Chondrocyte (in vitro differentiated cells): ENCODE measurements at places on chromosomes 5 and 9.

- no peak overlapping the region for H3K27ac ChIP-seq
- H3K4me1 ChIP-seq: peaks cover 3% of the 10 kb centered on the region
- H3K36me3 ChIP-seq: no peaks in the 10 kb centered on the region
- DNase-seq: no peak
- no peaks in the 10 kb centered on the region for H3K27me3 ChIP-seq
Measured at GRCh38 chr5:64183956-64184355, 18.3 kb downstream of the RNF180 start.

DNA sequence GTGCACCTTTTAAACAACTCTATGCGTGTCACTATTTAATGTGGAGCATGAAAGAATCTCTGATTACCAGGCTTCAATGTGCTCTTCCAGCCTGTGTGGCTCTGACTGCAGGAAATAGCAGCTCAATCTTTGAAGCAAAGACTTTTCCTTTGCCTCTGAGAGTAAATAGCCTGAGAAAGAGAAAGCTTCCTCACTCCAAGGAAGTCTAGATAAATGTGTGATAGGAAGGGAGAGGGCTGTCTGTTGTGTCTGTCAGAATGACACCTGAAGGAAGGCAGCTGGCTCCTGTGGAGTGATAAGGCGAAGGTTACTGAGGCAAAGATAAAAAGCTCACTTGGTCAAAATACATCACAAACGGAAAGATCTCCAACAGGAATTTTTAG is 205.3 kb upstream of the HAPLN1 start:
- no peaks in the 10 kb centered on the region for H3K27me3 ChIP-seq
- peaks cover 81% of the 10 kb centered on the region for H3K4me1 ChIP-seq
- H3K4me3 ChIP-seq: peak overlapping the region; percentile 20
- DNase-seq: no peak

- H3K4me1 ChIP-seq: peaks cover 21% of the 10 kb centered on the region
- DNase-seq: no peak
- peaks cover 4% of the 10 kb centered on the region for H3K27me3 ChIP-seq
- no peak overlapping the region for H3K4me3 ChIP-seq
- H3K27ac ChIP-seq: no peak overlapping the region
Measured at GRCh38 chr9:98797491-98797890, 1.1 kb upstream of the ANKS6 start.

DNA sequence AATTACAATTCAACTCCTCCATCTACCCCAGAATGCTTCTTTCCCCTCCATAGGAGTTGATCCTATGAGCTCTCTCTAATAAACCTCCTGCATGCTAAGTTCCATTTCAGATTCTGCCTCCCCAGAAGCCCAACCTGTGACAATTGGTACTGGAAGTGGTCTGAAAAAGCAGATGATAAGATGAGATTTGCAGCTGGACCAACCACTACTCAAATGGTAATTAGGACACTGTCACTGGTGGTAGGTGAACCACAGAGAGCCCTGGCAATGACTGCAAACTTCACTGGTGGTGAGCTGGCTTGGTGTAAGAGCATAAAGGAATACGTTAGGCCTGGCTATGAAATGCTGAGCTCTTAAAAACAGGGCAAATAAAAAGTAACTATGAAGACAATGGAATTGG is 112.6 kb downstream of the ESM1 start:
- no peak overlapping the region for H3K27ac ChIP-seq
- peaks cover 2% of the 10 kb centered on the region for H3K36me3 ChIP-seq
- peaks cover 3% of the 10 kb centered on the region for H3K27me3 ChIP-seq
- no peak overlapping the region for H3K4me3 ChIP-seq
- H3K4me1 ChIP-seq: peaks cover 23% of the 10 kb centered on the region

- H3K27ac ChIP-seq: no peak overlapping the region
- H3K4me3 ChIP-seq: no peak overlapping the region
- H3K4me1 ChIP-seq: peaks cover 12% of the 10 kb centered on the region
- no peak for DNase-seq
- H3K27me3 ChIP-seq: no peaks in the 10 kb centered on the region
Measured at GRCh38 chr9:86687788-86688187, 259.5 kb downstream of the GAS1 start.

DNA sequence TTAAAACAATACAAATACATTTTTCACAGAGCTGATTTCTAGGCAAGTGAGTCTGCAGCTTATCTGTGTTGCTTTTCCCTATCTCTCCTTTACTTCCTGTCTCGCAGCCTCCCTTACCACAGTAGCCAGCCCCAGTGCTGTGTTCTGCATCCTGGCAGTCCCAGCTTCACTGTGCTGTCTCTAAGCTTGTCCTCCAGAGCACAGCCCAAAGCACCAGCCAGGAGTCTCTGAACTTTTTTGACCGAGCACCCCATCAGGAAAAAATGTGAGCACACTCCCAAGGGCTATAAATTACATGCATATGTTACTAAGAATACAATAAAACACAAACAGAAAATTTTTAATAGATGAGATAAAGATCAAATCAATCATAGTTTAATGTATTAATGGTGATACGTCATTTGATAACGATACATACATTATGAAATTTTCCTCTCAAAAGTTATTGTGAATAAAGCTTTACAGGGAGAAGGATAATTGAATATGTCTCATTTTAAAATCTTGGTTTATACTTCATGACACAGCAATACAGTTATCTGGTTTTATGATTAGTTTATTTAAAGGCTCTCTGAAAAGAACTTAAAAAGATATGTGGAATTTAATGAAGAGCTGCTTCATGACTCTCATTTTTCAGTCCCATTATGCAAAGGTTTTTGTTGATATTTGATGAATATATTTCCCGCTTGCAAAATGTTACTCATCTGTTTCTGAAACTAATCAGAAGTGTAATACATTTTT is 7.3 kb upstream of the RHOBTB3 start:
- H3K27me3 ChIP-seq: no peaks in the 10 kb centered on the region
- no peaks in the 10 kb centered on the region for H3K36me3 ChIP-seq
- H3K27ac ChIP-seq: no peak overlapping the region
- H3K4me3 ChIP-seq: no peak overlapping the region
- DNase-seq: no peak

- no peak for DNase-seq
- H3K27ac ChIP-seq: peak overlapping the region; percentile 24
- H3K4me1 ChIP-seq: peaks cover 51% of the 10 kb centered on the region
- no peaks in the 10 kb centered on the region for H3K27me3 ChIP-seq
Measured at GRCh38 chr5:59268756-59269415, 624.6 kb downstream of the PDE4D start.

GRCh38 chr5:154351141-154351540 is 94.7 kb upstream of the SAP30L start:
- H3K4me3 ChIP-seq: no peak overlapping the region
- H3K27ac ChIP-seq: no peak overlapping the region
- peaks cover 2% of the 10 kb centered on the region for H3K36me3 ChIP-seq
- H3K27me3 ChIP-seq: no peaks in the 10 kb centered on the region
